Hepatocyte (in vitro differentiated cells): ENCODE measurements at places on chromosomes 2 and 18. TPM values are rescaled to one million over a fixed set of nuclear protein-coding genes. Genes with fewer than 3 reads are reported as not detected.

NDUFS1 gene
- 92.7 and 121 TPM in 2 replicates for total RNA-seq

DOK6 gene
- 2.0 and 2.6 TPM in 2 replicates for total RNA-seq

RUFY4 gene
- total RNA-seq, result 0.10 and 0.44 TPM in 2 replicates

CHST9 gene
- 30.6 and 32.7 TPM in 2 replicates for total RNA-seq

FBXO41 gene
- 0.92 and 2.1 TPM in 2 replicates for total RNA-seq

ELOA2 gene
- total RNA-seq, result not detected in 2 replicates

NUP35 gene
- total RNA-seq, result 20.0 and 22.6 TPM in 2 replicates

- no peaks in the 10 kb centered on the region for H3K4me1 ChIP-seq
- DNase-seq, result no peak
- no peaks in the 10 kb centered on the region for H3K27me3 ChIP-seq
- H3K4me3 ChIP-seq, result no peak overlapping the region
- H3K36me3 ChIP-seq, result no peaks in the 10 kb centered on the region
Measured at GRCh38 chr2:37489041-37489456, 144.6 kb downstream of the QPCT start.

GRCh38 chr2:233012301-233012971 is 620 bp downstream of the NGEF start:
- no peaks in the 10 kb centered on the region for H3K36me3 ChIP-seq
- no peaks in the 10 kb centered on the region for H3K4me1 ChIP-seq
- H3K4me3 ChIP-seq, result no peak overlapping the region
- no peaks in the 10 kb centered on the region for H3K27me3 ChIP-seq

DNA sequence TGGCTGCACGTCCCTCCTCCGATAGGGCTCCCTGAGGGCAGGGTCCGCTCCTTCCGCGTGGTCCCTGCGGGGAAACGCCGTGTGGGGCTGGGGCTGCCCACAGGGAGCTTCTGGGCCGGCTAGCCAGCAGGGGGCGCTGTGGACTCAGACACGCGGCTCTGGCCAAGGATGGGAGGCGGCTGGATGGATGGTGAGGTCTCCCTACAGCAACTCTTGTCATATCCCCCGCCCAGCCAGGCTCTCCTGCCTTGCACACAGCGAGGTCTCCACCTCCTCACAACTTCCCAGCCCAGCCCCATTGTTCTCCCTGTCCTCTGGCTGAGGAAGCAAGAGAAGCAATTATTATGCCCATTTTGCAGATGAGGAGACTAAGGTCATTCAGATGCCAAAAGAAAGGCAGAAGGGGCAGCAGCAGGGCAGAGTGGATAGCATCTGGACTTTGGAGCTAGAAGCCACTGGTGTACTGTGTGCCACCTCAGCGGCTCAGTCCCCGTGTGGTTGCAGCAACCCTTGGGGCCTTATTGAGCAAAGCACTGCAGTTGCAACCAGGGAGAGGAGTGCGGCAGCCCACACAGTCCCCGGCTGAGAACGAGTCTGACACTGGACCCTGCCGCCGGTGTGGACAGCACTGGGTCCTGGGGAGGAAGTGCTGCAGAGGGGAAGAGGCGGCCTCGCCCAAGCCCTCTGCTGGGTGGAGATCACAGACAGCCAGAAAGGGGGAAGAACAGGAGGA is 99.0 kb downstream of the ZFP36L2 start:
- no peaks in the 10 kb centered on the region for H3K27me3 ChIP-seq
- no peak overlapping the region for H3K27ac ChIP-seq
- peaks cover 30% of the 10 kb centered on the region for H3K4me1 ChIP-seq
- H3K36me3 ChIP-seq, result no peaks in the 10 kb centered on the region

DNA sequence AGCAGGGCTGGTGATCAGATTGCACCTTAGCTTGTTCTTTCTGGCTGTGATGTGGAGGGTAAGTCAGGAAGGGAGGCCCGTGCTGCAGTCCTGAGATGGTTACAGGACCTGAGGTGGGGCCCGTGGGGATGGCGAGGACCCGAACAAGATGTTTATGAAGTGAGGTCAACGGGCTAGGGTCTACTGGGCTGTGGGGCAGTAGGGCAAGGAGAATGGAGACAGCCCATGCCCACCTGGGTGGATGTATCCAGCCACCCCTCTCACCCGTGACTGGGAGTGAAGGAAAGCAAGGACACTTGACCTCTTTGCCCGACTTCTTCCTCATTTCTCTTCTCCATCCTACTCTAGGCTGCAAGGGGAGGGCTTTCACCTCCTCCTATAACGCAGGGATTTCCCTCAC is 18.0 kb downstream of the PTMA start:
- H3K27ac ChIP-seq, result no peak overlapping the region
- H3K4me1 ChIP-seq, result no peaks in the 10 kb centered on the region
- DNase-seq, result no peak
- H3K4me3 ChIP-seq, result no peak overlapping the region

DNA sequence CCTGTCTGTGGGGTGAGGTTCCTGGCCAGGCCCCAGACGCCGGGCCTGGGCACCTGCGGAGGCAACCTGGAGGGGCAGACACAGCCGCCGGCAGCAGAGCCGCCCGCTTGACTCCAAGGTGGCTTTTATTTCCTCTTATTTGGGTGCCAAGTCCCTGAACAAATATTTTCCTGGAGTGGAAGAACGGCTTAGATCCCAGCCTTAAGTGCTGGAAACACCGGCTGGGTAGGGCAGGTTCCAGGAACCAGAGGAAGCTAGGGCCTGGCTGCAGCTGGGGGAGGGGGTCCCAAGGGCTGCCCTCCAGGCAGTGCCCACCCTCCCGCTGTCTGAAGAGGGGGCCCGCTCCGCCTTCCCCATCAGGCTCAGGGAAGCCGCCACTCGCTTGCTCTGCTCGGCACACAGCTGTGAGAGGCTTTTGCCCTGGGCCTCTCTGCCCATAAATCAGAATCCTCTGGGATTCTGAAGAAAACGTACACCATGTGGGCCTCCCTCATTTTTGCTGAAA is 28.2 kb downstream of the SDC1 start:
- H3K27ac ChIP-seq, result peak overlapping the region; percentile 54
- H3K27me3 ChIP-seq, result no peaks in the 10 kb centered on the region
- H3K4me1 ChIP-seq, result peaks cover 28% of the 10 kb centered on the region
- H3K36me3 ChIP-seq, result no peaks in the 10 kb centered on the region
- H3K4me3 ChIP-seq, result no peak overlapping the region

- no peaks in the 10 kb centered on the region for H3K36me3 ChIP-seq
- no peak for DNase-seq
- no peak overlapping the region for H3K4me3 ChIP-seq
- no peaks in the 10 kb centered on the region for H3K27me3 ChIP-seq
Measured at GRCh38 chr2:1400943-1401735, 12.1 kb upstream of the TPO start.

- H3K27ac ChIP-seq, result no peak overlapping the region
- H3K36me3 ChIP-seq, result no peaks in the 10 kb centered on the region
- DNase-seq, result peak; percentile 84
- H3K4me1 ChIP-seq, result peaks cover 4% of the 10 kb centered on the region
Measured at GRCh38 chr2:222318026-222318711, 19.4 kb upstream of the PAX3 start.

GRCh38 chr2:44169155-44169898 is 652 bp downstream of the PPM1B start:
- no peaks in the 10 kb centered on the region for H3K27me3 ChIP-seq
- peak overlapping the region; percentile 91 for H3K27ac ChIP-seq
- no peaks in the 10 kb centered on the region for H3K36me3 ChIP-seq
- peaks cover 6% of the 10 kb centered on the region for H3K4me1 ChIP-seq
- H3K4me3 ChIP-seq, result peak overlapping the region; percentile 97

DNA sequence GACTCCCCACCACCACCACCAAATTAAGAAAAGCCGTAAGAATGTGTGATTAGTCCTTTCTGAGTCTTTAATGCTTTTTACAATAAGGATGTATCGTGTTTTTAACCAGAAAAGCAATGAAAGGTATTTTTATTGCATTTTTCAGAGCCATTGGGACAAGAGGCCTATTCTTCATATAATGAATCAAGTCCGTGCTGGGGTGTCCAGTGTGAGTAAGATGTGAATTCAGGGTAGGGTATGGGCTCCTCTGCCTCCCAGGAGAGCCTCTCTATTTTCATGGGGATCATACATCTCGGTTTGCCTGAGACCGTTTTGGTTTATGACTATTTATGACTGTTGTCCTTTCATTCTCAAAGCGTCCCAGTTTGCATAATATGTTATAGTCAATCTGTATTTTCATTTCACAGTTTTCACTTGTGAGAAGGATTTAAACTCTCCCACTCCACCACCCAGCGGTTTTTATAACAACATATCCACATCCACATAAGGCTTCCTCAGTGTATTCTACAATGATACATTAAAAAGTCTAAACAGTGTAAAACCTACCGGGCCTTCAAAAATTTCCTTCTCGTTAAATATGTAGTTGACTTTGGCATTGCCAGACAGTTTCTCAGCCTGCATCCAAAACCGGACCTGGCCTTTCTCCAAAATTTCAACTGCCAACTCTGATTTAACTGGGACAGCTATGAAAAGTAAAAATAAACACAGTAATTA is 80.8 kb upstream of the LPIN2 start:
- no peak for DNase-seq
- H3K36me3 ChIP-seq, result no peaks in the 10 kb centered on the region
- no peak overlapping the region for H3K4me3 ChIP-seq
- H3K27me3 ChIP-seq, result no peaks in the 10 kb centered on the region
- H3K4me1 ChIP-seq, result peaks cover 12% of the 10 kb centered on the region

- no peak for DNase-seq
- H3K4me3 ChIP-seq, result no peak overlapping the region
- no peaks in the 10 kb centered on the region for H3K27me3 ChIP-seq
- no peak overlapping the region for H3K27ac ChIP-seq
- H3K36me3 ChIP-seq, result no peaks in the 10 kb centered on the region
- H3K4me1 ChIP-seq, result peaks cover 5% of the 10 kb centered on the region
Measured at GRCh38 chr18:36189486-36189885, 2.2 kb downstream of the MOCOS start.

- no peak overlapping the region for H3K27ac ChIP-seq
- H3K4me1 ChIP-seq, result peaks cover 5% of the 10 kb centered on the region
- H3K36me3 ChIP-seq, result no peaks in the 10 kb centered on the region
- H3K27me3 ChIP-seq, result no peaks in the 10 kb centered on the region
Measured at GRCh38 chr2:165818920-165819319, 24.9 kb upstream of the GALNT3 start.

GRCh38 chr2:26173776-26174482 is 1.0 kb downstream of the GAREM2 start:
- H3K27ac ChIP-seq, result no peak overlapping the region
- peak overlapping the region; percentile 33 for H3K4me3 ChIP-seq
- H3K27me3 ChIP-seq, result peaks cover 12% of the 10 kb centered on the region
- no peak for DNase-seq
- H3K4me1 ChIP-seq, result peaks cover 4% of the 10 kb centered on the region

DNA sequence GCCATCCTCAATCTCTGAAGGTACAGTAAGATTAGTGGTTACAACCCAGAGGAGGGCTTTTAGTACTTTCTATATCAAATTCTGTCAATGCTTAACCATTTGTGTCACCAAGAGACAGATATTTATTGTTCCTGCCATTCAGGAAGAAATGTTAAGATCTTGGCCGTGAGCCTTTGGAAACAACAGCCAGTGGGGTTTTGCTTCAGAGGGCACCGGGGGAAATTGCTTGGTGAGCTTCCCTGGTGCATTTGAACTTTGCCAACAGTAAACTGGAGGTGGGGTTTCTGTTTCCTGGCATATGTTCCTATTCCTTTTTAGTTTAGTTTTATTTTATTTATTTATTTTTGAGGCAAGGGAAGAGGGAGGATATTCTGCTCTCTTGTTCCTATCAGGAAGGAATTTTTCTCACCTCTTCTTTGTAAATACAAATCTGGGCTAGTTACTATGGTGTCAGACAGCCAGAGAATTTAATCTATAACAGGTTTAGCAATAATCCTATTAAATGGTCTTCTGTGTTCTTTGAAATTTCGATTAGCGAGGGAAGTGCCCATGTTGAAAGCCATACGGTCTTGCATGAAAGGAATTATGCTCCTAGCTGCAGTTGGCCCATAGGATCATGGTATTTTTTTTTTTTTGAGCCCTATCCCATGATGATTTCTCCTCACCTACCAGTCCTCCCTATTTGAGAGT is 95.7 kb downstream of the MAIP1 start:
- DNase-seq, result no peak
- no peak overlapping the region for H3K4me3 ChIP-seq
- H3K4me1 ChIP-seq, result peaks cover 10% of the 10 kb centered on the region
- H3K36me3 ChIP-seq, result no peaks in the 10 kb centered on the region

GRCh38 chr2:58601017-58601416 is 359.9 kb upstream of the FANCL start:
- no peak overlapping the region for H3K4me3 ChIP-seq
- no peak overlapping the region for H3K27ac ChIP-seq
- DNase-seq, result no peak

DNA sequence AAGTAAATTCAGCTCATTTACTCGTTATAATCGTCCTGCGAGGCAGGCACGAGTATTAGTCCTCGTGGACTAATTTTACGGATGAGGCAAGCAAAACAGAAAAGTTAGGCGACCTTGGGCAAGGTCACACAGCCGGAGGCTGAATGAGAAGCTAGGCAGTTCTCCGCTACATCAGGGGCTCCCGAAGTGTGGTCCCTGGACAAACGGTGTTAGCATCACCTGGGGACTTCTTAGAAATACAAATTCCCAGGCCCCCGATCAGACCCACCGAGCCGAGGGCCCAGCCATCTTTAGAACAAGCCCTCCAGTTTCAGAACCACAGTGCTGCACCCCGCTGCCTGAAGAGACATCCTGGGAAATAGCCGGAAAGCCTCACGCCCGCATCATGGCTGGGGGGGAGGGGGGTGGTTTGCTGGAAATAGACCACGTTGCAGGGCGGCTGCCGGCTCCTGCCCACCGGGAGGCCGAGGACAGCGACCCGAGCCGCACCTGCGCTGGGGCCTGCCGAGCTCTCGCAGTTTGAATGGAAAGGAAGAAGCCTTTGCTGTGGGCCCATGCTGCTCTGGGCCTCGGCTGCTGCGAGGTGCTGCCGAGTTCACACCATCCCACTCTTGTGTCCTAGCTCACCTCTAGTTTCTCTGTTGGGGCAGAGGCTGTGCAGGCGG is 72.2 kb downstream of the TFCP2L1 start:
- no peak overlapping the region for H3K4me3 ChIP-seq
- no peak for DNase-seq
- H3K27ac ChIP-seq, result no peak overlapping the region
- no peaks in the 10 kb centered on the region for H3K27me3 ChIP-seq

GRCh38 chr18:76686737-76687231 is 135.6 kb upstream of the ZNF236 start:
- no peaks in the 10 kb centered on the region for H3K4me1 ChIP-seq
- H3K27me3 ChIP-seq, result no peaks in the 10 kb centered on the region
- H3K4me3 ChIP-seq, result no peak overlapping the region
- peak; percentile 75 for DNase-seq

GRCh38 chr2:156329031-156329926 is 3.2 kb downstream of the NR4A2 start:
- H3K4me3 ChIP-seq, result no peak overlapping the region
- H3K27ac ChIP-seq, result no peak overlapping the region
- peaks cover 65% of the 10 kb centered on the region for H3K27me3 ChIP-seq
- H3K36me3 ChIP-seq, result no peaks in the 10 kb centered on the region

GRCh38 chr2:74873678-74874640 is 40.0 kb downstream of the HK2 start:
- H3K4me3 ChIP-seq, result no peak overlapping the region
- peaks cover 10% of the 10 kb centered on the region for H3K4me1 ChIP-seq
- H3K27ac ChIP-seq, result peak overlapping the region; percentile 43
- no peaks in the 10 kb centered on the region for H3K27me3 ChIP-seq
- no peak for DNase-seq
